ENCODE measurements at places on chromosomes 2 and 18.

- no peak for DNase-seq
Observed at GRCh38 chr2:37657471-37657870, 14.0 kb downstream of the CDC42EP3 start.

GRCh38 chr18:10726198-10727068 lies 200.6 kb downstream of the NAPG start:
- no peak for DNase-seq

DNA sequence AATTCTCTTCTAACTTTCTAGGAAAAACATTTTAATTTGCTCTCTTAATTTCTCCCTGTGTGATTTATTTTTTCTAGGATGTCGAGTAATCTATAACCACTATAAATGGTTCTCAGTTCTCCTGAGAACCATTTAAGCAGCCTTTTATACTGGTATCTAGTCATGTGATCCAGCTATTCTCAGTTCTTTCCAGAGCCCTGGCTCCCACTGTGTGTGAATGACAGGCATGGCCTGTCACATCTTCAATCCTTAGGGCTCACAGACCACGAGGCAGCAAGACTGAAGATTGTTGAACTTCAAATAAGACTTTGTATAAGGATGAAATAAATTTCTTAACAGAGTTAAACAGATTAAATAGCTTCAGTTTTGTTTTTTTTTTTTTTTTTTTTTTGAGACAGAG lies 219.4 kb downstream of the HNMT start:
- DNase-seq, result no peak

DNA sequence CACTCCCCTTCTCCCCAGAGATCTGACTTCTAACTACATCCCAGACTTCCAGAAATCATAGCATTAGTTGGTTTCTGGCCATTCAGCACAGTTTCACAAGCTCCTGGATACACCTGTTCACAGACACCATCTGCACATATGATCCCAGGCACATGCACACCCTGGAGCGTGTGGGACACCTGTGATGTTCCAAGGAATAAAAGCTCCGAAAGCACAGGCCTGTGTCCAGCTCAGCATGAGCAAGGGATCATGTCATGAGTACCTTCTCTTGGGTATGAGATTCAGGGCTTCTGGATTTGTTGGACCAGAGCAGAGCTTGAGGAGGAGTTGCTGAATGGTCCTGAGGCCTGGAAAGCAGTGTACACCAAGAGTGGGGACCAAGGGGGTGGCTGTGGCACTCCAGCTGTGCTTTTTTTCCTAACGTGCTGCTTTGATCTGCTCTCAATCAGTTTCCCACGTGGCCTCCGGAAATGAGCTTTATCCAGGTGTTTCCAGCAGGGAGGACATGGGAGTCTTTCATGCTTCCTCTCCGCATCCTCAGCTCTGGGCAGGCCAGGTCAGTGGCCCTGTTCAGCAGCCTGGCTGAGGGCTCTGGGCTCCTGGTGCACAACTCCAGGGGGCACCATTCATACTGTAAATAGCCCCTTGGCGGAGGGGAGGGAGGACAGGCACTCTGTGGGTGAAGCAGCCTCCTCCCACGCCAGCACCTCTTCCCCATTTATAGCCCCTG lies 1.8 kb downstream of the DYSF start:
- DNase-seq, result no peak

GRCh38 chr2:85549826-85550225 lies 10.9 kb downstream of the MAT2A start:
- no peak for DNase-seq

- no peak for DNase-seq
Observed at GRCh38 chr2:84870306-84870705, 10.6 kb downstream of the TRABD2A start.

- peak; percentile 17 for DNase-seq
Observed at GRCh38 chr2:38744399-38744780, 6.8 kb downstream of the SRSF7 start.
